ENCODE measurements at places on chromosomes 7 and 10.

DNA sequence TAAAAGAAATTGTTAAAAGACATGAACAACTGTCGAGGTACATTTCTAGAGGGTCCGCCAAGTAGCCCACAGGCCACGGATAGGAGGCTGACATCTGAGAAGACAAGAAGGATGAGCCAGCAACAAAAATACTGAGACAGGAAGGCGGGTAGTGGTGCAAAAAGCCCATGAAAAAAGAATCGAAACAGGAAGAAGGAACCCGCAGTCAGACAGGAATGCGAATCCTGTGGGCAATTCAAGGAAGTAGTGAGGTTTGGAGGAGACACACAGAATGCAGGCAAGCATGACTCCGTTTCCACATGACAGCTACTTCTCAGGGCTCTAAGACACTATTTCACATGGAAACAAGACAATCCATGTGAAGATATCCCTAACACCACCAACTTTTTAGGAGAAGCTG is 125.2 kb downstream of the DOCK4 start:
- DNase-seq = no peak

GRCh38 chr10:5774987-5775620 is 38.1 kb downstream of the GDI2 start:
- DNase-seq = no peak

DNA sequence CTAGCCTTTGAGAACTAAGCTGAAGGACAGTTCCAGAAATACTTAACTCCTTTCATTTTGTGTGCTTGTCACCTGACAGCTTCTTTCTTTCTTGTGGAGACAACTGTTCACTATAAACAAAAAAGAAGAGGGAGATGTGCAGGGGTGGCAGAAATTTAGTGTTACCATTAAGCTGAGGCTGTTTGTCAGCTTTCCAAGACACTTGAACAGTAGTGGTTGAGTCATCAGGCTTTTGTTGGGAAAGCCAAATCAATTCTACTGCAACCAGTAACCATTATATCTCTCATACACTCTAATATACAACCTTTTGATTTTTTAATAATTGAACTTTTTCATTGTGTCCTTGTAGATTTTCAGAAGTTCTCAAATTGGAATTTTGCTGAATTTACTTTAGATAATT is 75.3 kb downstream of the POLL start:
- DNase-seq = no peak

- no peak for DNase-seq
Measured at GRCh38 chr7:122438006-122438405, 133.5 kb upstream of the FEZF1 start.

GRCh38 chr7:79513261-79513660 is 59.8 kb upstream of the MAGI2 start:
- no peak for DNase-seq

DNA sequence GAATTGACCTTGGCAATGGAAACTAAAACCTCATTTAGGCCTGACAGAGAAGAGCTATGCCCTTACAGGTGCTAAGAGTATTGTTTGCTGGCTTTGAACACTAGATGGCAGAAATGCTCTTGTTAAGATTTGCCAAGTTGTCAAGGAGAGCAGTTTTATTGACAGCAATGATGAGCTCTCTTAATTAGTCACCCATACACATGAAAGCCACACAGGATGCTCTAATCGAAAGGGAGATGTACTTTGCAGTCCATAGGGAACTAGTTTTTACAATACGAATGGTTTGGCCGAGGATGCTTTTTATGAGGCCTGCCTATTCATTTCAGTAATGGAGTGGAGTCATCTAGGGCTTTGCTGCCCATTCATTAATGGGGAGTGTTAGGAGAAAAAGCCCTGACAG is 45.4 kb upstream of the MBL2 start:
- DNase-seq = no peak

DNA sequence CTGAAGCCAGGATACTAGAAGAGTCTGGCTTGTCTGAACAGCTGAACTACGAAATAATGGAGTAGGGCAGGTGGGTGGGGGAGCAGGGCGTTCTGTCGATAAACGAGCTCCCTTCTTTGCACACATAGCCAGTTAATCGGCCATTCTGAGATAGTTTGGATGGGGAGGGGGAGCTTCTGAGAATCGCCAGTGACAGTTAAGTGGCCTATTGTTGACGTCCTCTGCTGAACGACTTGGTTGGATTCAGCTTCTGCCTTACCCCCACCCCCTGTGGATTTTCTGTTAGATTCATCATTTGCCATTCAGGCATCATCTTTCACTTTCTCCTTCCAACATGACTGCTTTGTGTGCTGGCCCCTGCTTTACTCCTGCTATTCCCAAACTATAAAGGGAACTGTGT is 520 bp downstream of the CPA5 start:
- no peak for DNase-seq

Measured in hypothalamus (tissue), 51 donors.